ENCODE measurements at places on chromosomes 1 and 21.

GRCh38 chr21:16305686-16306085 is 575.9 kb downstream of the USP25 start:
- no peak for DNase-seq

GRCh38 chr1:186722711-186723309 is 42.6 kb upstream of the PTGS2 start:
- no peak for DNase-seq

DNA sequence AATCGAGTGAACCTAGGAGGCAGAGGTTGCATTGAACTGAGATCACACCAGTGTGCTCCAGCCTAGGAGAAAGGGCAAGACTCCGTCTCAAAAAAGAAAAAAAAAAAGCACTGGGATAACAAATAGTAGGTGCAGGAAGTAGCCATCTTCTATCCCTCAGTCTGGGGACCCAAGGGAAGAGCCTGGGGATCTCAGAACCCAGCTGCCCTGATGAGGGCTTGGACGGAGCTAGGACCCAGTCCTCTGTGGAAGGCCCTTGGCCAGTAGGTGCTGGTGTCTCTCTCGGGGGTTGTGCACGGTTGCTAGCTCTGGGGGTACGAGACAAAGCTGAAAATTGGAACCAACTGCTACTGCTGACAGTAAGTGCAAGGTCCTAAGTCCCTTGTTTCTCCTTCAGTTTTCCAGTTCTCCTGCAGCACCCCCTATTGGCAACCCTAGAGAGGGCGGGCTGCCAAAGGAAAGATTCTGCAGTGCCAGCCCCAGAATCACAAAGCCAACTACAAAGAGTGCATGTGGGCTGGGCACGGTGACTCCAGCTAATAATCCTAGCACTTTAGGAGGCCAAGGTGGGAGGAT is 57.6 kb upstream of the KIF1B start:
- DNase-seq, result no peak

- DNase-seq, result no peak
Measured at GRCh38 chr1:3480369-3480719, 25.9 kb downstream of the ARHGEF16 start.

- DNase-seq, result peak; percentile 77
Measured at GRCh38 chr1:205977402-205978014, 25.7 kb downstream of the RAB7B start.

GRCh38 chr1:21219674-21220073 is 43.0 kb upstream of the EIF4G3 start:
- no peak for DNase-seq
